GM13977 (cell line): ENCODE measurements at places on chromosomes 3 and 15.

DNA sequence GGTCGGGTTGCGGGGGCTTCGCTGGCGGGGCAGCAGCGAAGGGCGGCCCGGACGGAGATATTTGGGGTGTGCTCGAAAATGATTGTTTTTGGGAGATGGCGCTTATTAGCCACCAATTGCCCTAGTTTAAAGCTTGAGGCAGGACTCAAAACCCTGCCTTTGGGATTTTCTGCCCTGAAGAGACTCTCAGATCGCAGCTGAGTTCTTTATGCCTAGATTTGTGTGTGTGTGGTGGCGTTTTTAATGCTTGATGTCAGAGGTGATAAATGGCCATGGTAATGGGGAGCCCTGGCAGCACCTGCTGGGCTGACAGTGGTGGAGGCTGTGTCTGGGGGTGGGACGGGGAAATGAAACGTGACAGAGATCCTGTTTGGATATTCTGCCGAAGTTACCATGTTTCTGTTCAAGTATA lies 604 bp downstream of the KCTD6 start:
- DNase-seq: peak; percentile 55

DNA sequence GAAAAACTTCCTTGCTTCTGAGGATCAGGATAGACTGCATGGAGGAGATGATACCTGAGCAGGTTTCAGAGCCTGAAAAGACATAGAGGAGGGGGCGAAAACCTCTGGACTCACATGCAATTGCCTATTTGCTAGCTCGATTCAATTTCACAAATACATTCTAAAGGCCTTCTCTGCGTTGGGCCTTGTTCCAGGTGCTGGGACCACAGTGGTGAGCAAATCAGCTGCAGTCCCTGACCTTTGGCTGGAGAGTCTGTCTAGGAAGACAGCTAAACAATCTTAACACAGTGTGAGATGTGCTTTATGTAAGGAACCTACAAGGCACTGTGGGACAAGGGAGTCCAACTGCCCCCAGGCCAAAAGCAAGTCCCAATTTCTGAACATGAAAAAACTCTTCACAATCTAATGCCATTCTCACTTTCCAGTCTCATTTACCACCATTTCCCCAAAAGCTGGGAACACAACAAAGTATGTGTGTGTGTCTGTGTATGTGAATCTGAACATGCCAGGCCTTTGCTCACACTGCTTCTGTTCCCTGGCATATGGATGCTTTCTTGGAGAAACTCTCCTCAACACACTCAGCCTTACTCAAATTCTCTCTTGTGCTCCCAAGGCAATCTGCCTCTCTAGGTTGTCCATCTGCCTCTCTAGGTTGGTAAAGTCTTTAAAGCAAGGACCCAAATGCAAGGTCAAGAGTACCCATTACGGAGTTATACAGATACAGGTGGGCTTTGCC lies 2.1 kb upstream of the PCCB start:
- no peak for DNase-seq

DNA sequence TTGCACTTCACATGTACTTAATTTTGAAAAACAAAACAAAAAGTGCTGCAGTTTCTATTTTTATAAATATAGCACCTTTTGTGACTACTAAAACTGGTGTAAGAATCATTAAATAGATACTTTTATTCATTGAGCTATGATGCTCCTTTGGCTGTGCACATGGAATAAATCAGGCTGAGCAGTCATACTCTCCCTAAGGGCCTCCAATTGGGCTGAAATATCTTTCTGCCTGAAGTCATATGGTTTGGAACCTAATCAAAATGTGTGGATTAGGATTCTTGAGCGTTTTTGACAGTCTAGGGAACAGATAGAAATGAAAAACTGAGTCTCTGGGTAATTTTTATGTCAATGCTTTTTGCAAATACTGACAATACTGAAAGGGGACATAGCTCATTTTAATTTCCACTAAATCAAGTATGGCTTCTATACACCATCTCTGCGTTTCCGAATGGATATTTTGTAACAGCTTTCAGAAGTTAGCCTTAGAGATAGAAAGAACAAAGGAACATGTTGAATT lies 392.2 kb upstream of the ROBO1 start:
- DNase-seq: no peak

DNA sequence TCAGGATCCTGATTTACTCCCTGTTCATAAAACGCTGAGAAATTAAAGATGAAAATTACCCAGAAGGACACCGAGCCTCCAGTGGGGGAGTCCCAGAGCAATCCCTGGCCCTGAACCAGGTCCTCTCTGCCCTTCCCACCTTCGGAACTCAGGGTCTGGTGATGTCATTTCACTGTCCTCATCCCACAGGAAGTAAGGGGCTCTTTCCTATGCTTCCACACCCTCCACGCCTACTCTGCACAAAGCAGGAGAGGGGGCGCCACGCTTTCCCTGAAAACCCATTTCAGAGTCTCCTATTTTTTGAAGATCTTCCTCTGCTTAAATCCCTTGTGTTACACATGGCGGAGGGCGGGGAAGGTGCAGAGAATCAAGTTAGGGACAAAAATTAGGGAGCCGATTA lies 18.8 kb downstream of the MEGF11 start:
- no peak for DNase-seq

DNA sequence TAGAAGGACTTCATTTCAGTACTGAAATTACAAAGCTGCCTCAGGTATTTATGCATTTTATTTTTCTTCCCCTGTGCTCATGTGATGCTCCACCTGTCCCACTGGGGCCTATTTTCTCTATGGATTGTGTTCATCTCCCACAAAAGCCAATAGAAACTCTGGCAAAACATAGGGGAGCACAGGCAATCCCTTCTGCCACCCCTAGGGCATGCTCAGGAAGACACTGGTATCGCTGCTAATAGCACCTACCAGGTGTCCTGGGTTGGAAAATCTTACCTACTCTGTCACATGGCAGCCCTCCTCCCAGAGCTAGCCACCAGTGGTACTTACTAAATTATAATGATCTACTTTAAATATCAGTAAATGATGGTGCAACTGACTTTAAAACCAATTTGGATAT lies 427.4 kb downstream of the FGF12 start:
- no peak for DNase-seq

GRCh38 chr3:73966733-73967132 lies 342.0 kb upstream of the PDZRN3 start:
- DNase-seq: no peak

DNA sequence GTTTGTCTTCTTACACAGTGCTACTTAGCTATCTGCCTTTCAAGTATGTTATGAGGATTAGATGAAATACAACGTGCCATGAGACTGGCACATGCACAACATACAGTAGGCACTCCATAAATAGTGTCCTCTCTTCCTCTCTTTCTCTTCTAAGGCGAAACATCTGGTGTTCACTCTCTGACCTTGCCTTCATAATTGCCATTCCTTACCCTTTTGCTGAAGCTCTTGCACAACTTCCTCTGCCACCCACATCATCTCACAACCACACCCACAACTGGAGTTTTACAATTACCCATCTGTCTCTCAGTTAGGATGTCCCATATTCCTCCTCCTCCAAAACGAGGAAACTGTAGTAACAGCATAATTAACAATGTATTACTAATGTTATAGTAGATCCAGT lies 26.4 kb upstream of the ACP3 start:
- DNase-seq: no peak
